ENCODE measurements at places on chromosomes 5 and 9.

DNA sequence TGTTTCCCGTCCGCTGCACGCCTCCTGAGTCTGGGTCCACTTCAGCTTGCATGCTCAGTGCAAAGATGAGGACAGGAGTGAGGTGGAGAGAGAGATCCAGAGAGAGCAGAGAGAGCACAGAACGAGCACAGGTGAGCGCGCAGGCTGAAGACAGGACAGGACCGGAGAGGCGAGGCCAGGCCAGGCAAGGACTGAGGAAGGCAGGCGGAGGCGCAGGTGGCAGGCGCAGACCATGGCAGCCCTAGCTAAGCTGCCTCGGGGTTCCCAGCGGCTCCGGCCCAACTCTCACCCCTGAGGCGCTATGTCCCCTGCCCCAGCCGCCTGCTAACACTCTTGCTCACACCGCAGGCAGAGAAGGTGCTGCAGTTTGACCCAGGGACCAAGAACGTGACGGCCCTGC lies 9.7 kb downstream of the GRIN1 start:
- no peak for DNase-seq

DNA sequence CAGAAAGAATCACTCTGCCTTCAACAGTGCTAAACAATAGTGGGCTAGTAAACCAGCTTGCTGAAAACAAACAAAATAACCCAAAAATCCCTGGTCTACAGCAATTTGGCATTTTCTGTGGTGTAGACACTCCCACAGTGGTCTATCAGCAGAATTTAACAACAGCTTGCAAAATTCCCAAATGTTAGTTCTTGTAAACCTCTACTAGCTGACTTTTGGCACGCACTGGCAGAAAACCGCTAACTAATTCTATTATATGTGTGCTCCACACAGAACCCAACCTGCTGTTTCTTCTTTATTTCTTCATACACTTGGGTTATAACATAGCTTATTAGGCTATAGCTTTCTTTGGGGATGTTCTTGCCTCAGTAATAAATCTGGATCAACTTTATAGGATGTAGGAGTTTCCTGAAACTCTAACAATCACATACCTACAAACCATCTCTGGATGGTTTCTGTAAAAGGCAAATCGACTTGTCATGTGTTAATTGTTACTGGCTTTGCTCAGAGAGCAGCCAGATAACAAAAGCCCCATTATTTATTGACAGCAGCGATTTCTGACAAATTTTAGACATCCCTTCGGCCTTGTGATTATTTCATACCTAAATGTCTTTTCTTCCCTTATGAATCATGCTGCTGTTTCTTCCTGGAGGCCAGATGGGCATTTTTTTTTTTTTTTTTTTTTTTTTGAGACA lies 82.7 kb upstream of the NAA35 start:
- no peak for DNase-seq

GRCh38 chr5:161744276-161744675 lies 58.8 kb downstream of the GABRA6 start:
- no peak for DNase-seq

DNA sequence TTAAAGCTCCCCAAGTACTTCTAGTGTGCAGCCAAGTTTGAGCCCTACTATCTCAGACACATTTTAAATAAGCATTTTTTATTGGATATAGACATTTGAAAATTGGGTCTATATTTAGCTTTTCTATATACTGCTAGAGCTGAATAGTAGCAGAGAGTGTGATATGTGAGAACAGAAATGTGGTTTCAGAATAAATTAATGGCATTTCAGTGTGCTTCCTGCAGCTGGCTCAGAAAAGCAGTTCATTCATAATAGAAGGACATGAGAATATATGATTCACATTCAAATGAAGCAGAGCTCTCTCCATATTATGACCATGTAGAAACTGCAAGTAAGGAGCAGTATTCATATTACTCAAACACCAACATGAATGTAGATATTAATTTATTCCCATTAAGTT lies 464.0 kb downstream of the PTPRD start:
- no peak for DNase-seq

GRCh38 chr9:21674894-21675293 lies 127.5 kb upstream of the MTAP start:
- no peak for DNase-seq

- no peak for DNase-seq
Measured at GRCh38 chr5:109177227-109177626, 232.5 kb downstream of the PJA2 start.

GRCh38 chr5:73796164-73797131 lies 170.5 kb downstream of the ARHGEF28 start:
- DNase-seq, result peak; percentile 57

DNA sequence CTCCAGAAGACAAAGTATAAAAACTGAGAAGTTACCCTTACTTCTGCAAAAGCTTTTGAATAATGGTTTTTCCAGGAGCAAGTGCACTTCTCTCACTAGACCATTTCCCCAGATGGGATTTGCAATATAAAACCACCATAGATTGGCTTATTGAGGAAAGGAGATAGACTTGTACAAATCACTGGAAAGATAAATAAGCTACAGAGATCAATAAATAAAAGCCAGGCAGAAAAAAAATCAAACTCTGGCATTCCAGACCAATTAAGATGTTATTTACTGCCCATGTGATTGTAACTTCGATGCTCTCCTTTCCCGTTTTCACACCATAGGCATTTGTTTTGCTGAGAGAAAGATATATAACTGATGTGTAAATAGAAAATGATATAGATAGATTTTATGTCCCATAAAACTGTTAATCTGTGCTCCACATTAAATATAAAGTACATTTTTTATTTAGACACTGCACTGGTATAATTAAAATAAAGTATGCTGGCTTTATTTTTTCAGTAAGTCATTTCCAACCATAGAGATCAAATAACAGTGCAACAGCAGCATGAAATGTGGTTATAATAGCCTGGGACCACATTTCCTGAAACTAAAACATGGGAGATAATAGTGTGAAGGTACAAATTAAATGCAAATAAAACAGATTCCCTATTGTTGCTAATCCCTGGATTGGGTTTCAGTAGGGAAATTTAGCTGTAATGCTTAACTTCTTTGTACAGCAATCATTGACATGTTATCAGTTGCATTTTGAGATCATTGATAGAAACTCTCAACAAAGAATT lies 177.7 kb downstream of the NR2F1-AS1 start:
- DNase-seq, result no peak

- no peak for DNase-seq
Measured at GRCh38 chr5:111142932-111143331, 50.8 kb downstream of the WDR36 start.

- DNase-seq, result peak; percentile 75
Measured at GRCh38 chr9:93091453-93092081, 4.5 kb upstream of the CARD19 start.

DNA sequence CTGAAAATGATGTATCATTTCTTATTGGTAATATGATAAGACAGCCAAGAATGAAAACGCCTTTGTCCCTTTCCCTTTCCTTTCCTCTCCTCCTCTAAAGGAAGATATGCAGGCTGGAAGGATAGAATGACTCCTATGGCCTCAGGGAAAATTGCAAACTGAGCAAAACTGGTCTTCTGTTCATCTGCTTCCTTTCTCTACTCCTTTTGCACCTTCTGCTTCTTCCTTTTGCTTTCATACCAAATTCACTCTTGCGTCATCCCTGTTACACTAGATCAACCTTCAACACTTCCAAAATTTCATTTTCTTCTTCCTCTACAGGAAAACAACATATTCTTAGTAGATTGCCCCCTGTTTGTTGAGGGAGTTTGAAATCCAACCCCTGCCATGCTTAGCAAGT lies 234.1 kb downstream of the ADAMTS6 start:
- DNase-seq, result no peak

- no peak for DNase-seq
Measured at GRCh38 chr5:176875783-176876505, 23.2 kb downstream of the HK3 start.

DNA sequence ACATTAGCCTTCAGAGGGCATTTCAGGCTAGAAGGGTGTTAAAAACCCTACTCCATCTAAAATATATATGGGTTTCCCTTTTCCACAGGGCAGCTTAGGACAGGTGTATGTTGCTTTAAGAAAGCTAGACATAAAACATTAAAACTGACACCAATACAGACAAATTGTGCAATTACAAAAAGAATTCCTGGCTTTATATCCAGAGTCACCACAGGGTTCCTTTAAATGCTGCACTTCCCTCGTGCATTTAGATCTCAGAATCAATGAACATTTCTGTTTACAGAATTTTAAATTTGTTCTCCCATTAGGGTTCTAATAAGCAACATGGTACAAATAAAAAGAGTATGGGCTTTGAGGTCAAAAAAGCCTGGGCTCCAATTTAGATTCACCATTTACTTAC lies 170.2 kb downstream of the MAPKAP1 start:
- no peak for DNase-seq

GRCh38 chr9:5360341-5360740 lies 20.7 kb upstream of the RLN1 start:
- no peak for DNase-seq

DNA sequence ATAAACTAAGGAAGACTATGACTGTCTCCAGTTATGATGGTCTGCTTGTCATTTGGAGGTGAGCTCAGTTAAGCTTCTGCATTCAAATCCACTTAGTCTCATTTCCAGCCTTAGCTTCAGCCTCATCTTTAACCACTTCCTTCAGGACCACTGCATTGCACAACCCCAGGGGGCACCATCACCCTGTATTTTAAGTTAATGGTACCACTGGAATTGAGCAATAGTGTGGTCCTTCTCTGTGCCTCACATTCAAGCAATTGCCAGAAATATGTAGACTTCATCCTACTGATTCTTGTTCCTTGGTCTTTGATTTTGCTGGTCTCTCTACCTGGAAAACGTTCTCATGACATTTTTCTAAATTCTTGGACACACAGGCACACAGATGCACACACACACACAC lies 131.5 kb upstream of the PTPN3 start:
- DNase-seq, result no peak

- no peak for DNase-seq
Measured at GRCh38 chr5:98810206-98810605, 36.7 kb downstream of the RGMB start.

DNA sequence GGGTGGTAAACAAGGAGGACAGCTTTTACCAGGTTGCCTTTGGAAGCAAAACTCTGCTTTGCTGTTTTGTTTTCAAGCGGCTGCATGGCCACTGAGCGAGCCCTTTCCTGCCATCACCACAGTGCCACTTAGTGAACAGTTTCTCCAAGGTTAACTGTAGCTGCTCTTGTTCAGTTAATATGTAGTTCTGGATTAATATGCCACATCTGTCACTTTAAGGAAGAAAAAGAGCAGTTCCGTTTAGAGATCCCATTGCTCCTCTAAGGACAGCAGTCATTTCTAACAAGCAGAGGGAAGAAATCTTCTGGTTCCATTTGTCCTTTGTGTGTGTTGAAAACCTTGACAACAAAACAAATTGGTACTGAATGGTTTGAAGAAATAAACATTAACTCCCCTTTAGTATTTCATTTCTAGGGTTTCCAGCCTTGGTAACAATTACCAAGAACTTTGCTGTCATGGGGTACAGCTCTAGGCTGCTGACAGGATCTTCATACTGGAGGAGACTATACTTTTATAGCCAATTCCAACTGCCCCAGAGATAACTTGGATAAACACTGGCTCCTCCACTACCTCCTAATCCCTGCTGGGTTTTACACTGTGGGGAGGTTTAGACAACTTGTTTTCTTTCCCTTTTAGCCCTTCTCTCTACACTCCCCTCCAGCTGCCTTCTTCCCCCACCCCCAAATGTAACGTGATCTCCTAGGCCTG lies 10.3 kb upstream of the ABL1 start:
- no peak for DNase-seq

DNA sequence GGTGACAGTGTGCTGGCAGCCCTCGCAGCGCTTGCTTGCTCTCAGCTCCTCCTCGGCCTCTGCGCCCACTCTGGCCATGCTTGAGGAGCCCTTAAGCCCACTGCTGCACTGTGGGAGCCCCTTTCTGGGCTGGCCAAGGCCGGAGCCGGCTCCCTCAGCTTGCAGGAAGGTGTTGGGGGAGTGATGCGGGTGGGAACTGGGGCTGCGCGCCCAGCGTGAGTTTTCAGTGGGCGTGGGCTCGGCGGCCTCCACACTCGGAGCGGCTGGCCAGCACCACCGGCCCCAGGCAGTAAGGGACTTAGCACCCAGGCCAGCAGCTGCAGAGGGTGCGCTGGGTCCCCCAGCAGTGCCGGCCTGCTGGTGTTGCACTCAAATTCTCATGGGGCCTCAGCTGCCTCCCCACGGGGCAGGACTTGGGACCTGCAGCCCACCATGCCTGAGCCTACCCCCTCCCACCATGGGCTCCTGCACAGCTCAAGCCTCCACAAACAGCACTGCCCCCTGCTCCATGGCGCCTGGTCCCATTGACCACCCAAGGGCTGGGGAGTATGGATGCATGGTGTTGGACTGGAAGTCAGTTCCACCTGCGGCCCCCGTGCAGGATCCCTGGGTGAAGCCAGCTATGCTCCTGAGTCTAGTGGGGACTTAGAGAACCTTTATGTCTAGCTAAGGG lies 223.1 kb upstream of the PTPRD start:
- no peak for DNase-seq

DNA sequence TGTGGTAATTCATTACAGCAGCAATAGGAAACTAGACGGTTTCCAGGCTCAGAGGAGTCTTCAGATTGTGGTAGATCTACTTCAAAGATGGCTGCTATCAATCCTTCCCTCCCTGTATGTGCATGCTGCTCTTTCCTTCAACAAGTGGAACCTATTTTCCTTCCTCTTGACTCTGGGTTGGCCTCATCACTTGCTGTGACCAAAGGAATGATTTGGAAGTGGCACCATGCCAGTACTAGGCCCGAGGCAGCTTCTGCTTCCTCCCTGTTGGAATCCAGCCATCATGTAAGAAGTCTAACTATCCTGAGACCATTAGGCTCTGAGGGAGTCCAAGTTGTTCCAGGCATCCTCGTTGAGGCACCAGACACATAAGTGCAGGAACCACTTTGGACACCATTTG lies 46.5 kb upstream of the MCTP1 start:
- DNase-seq, result no peak

DNA sequence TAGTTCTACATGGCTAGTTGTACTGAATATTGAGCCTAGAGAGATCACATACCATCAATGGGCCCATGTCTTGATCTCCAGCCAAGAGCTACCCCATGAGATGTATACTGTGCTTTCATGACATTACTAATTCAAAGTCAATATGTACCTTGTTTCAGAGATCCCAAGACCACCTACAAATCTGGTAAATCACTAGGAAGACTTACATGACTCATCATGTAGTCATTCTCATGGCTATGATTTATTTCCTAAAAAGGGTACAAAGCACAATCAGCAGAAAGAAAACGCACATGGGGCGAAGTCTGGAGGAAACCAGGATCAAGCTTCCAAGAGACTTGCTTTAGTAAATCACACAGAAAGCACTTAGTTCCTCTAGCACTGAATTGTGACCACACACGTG lies 103.0 kb downstream of the PCSK5 start:
- DNase-seq, result no peak
